ENCODE measurements at places on chromosomes 13 and 19.

DNA sequence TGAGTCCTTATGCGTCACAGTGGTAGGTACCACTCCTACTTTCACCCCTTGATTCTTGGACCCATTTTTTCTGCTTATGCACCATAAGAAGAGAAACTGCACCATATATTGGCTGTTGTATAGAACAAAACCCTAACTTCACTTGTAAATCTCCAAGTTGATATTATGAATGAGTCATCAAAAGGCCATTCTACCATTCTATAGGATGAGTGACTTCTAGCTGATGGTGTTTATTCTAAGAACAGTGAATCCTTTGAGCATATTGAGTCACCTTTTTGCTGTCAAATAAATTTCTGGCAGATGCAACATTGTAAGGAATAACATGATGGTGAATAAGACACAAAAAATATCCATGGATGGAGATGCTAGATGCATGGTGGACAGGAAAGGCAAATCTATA, 57.7 kb downstream of the POLR1D start:
- no peak for DNase-seq

DNA sequence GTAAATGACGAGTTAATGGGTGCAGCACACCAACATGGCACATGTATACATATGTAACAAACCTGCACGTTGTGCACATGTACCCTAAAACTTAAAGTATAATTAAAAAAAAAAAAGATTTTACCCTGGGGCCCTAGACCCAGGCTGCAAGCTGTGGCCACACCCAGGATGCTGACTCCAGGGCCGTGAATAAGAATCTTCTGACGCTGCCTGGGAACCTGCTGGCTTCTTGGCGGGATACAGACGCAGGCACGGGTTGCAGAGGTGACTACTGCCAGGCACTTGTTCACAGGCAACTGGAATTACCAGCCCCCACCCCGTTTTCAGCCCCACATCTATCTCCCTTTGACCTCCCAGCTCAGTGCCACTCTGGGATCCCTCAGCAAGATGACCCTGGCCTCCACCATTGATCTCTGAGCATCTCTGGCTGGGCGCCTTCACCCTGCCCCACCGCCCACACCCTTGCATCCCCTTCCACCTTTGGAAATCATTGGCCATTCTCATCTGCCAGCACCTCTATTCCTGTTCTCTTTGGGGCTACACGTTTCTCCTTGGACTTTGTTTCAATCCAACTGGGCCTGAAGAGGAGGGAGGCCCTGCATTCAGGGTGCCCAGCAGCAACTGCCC, 21.1 kb upstream of the CFAP97D2 start:
- DNase-seq = no peak

- peak; percentile 90 for DNase-seq
Measured at GRCh38 chr19:1360818-1361461, 22.8 kb upstream of the NDUFS7 start.

GRCh38 chr19:19544257-19544953, 6.3 kb downstream of the CILP2 start:
- no peak for DNase-seq

GRCh38 chr13:108226184-108226583, 8.0 kb downstream of the ABHD13 start:
- no peak for DNase-seq

- DNase-seq = no peak
Measured at GRCh38 chr13:97975280-97975847, 21.9 kb downstream of the IPO5 start.

GRCh38 chr13:79056706-79057105, 349.3 kb downstream of the RBM26 start:
- no peak for DNase-seq

DNA sequence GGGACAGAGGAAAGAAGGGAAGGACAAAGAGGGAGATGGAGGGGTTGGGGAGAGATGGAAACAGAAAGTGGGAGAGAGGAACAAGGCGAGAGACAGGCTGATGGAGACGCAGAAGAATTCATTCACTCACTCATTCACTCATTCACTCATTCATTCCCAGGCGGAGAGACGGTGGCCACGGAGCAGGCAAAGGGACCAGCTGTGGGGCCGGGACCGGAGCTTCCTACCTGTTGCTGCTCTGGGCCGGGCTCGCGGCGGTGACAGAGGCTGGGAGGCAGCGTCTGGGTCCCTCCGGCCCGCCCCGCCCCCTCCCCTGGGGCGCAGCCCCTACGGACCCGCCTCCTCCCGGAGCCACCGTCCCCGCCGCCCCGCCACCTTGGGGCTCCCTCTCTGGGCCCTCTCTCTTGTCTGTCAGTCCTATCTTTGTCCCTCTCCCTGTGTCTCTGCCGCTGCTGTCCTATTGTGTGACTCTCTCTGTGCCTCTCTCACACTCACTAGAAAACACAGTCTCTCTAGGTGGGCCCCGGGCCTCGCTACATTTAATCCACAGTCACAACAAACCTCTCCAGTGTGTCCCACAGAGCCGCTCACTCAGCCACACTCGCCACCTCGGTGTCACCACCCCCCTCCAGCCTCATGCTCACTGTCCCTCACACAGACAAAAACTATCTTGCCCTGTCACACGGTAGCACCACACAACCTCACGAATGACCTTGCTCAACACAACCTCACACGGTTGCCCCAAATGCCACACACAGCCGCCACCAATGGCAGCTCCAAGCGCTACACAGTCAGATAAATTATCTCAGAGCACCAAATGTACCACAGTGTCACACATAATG, at the start of gene GNG8:
Gene GNG8 (minus strand): TSS at position 283 of the 842 bp plus-strand sequence. CDS start 1,520 bp downstream, outside the sequence.
- no peak for DNase-seq

- DNase-seq = no peak
Measured at GRCh38 chr13:68304286-68304893, 1074.3 kb upstream of the PCDH9 start.

GRCh38 chr13:99208845-99209527, 8.3 kb downstream of the UBAC2 start:
- DNase-seq = peak; percentile 63

DNA sequence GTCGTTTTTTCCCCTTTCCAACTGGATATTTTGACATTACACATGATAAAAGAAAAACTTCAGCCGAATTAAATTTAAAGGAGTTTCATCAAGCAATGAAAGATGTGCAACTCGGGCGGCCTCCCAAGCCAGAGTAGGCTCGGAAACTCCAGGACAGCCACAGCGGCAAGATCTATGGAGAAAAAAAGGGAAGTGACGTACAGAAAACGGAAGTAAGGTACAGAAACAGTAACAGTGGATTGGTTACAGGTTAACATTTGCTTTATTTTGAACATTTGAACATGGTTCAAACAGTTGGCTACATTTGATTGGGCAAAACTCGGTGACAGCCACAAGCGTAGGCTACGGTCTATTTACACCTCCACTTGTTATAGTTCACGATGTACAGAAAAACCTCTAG, 30.5 kb upstream of the FAM124A start:
- no peak for DNase-seq

GRCh38 chr13:75217949-75218348, 264.0 kb downstream of the TBC1D4 start:
- no peak for DNase-seq

DNA sequence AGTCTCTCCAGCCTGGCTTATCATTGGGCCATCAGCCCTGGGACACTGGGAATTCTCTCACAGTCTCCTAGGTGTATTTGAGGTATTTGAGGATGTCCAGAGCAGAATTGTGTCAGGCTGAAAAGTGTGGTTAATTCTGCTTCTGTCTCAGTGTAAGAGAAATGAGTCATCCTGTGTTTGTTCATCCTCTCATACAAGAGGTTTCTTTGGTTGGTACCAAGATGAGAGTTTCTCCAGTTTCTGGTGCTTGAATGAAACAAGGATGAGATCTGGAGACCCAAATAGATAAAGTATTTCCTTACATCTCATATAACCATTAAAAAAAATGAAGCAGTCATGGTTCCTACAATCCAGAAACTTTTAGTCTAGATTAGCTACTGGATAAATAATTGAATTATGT, 7.7 kb downstream of the ZNF253 start:
- DNase-seq = no peak

DNA sequence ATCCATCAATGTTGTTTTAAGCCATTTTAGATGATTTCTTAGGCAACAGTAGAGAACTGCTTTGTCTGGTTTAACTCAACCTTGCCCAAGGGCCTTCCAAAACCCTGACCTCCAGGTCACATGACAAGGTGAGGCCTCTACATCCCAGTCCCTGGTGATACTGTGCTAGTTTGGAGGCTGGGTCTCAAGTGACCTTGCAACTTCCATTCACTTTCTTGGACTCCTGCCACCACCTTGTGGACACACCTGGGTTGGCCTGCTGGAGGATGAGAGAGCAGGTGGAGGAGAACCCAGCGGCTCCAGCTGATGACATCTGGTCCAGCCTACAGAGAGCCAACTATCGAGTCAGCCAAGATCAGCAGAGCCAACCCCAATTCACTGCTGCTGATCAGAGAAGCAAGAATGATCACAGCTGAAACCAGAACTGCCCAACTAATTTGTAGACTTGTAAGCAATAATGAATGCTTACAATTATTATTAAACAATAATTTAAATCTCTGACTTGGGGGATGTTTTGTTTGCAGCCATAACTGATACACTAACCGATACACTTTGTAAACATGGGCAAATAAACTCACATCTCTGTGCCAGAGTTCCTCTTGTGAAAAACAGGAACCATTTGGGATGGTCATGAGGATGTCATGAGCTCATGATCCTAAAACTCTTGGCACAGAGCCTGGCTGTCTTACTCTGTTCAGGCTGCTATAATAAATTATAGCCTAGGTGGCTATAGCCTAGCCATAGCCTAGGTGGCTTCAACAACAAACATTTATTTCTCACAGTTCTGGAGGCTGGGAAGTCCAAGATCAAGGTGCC, 11.5 kb downstream of the FAM187B start:
- DNase-seq = no peak

DNA sequence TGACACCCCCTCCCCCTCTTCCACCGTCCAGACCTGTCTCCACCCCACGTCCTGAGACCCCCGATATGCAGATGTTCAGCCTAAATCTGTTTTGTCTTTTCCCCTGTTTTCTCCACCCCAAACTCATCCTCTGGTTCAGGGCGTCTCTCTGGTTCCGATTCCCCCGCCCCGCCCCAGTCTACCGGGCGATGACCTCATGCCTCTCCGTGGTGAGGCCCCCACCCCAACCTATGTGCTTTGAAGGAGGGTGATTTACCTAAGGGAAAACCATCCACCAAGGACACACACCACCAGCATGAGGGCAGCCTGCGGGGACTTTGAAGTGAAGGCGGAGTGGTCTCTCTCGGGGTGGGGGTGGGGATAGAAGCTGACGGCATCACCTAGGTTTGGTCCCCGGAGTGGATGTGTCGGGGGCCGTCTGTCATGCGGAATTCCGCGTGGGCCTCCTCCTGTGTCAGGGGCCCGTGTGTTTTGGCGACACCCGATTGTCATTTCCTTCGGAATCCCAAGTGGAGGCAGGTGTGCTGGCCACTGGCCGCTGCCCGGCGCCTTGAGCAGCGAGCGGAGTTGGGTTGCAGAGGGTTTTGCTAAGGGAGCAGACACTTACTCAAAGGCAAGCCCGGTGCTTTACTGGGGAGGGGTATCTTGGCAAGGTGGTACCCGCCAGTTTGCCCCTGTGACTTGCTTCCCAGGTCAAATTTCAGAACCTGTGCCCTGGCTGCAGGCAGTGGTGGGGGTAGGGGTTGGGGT, 1.4 kb downstream of the FZR1 start:
- DNase-seq = no peak

DNA sequence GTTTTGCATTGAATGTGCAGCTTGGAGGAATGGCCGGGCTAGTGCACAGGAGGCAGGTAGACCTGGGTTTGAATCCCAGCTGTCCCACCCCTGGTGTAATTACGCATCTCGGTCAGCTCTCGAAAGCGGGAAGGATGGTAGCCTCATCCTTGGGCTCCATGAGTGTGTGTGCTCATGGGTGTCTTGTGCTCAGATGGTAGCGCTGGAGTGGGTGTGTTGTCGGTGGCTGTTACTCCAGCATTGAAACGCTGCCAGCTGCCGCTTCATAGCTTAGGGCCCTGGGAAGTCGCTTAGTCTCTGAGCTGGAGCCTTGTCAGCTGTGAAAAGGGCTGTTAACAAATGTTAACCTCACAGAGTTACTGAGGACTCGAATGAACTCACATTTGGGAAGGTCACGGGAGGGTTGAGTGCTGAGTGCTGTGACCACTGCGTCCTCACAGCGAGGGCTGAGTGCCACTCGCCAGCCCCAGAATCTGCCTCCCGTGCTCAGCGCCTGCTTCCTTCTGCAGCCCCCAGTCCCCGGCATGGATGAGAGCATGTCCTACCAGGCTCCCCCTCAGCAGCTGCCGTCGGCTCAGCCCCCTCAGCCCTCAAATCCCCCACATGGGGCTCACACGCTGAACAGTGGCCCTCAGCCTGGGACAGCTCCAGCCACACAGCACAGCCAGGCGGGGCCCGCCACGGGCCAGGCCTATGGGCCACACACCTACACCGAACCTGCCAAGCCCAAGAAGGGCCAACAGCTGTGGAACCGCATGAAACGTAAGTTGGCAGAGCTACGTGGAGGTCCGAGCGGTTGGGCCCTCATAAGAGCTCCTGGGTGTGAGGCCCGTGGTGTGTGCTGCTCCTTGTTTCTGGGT, 5.2 kb downstream of the LENG8 start:
- DNase-seq = no peak

DNA sequence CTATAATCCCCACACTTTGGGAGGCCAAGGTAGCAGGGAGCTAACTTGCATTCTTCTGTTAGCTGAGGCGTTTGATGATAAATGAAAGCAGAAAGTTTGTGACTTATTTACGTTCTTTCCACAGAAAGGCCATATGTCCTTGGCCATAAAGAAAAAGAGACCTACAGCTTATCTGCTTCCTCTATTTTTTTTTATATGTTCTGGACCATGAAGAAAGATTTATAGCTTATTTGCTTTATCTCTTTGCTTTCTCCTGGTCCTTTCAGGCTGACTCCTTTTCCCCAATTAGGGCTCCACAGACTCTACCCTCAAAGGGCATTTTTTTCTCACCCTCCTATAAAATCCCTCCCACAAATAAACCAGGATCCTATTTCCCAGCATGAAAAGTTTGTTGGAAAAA, 1.5 kb upstream of the ZNF616 start:
- DNase-seq = no peak

- peak; percentile 82 for DNase-seq
Measured at GRCh38 chr19:32178956-32179355, 166.5 kb upstream of the ZNF507 start.

- no peak for DNase-seq
Measured at GRCh38 chr13:100333141-100333540, 244.2 kb downstream of the PCCA start.

GRCh38 chr19:54644056-54644455, 13.8 kb downstream of the LILRB1 start:
- peak; percentile 48 for DNase-seq

DNA sequence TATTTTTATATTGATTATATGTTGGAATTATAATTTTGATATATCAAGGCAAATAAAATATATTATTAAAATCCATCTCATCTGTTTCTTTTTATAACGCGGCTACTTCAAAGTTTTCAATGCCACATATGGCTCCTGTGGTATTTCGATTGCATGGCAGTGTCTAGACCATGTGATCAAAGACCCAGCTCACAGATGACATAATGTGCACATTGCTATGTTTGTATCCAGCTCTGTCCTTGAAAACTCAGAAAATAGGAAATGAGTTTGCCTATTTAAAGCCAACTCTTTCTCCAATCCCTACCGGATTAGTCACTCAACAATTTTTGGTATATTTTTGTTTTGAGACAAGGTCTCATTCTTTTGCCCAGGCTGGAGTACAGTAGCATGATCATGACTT, 26.2 kb downstream of the TMTC4 start:
- no peak for DNase-seq

- DNase-seq = no peak
Measured at GRCh38 chr19:42330241-42330711, 4.8 kb downstream of the MEGF8 start.

GRCh38 chr19:35519291-35519690, 5.8 kb upstream of the DMKN start:
- no peak for DNase-seq

GRCh38 chr19:6259312-6259861, 20.4 kb downstream of the MLLT1 start:
- no peak for DNase-seq

Measured in osteocyte (in vitro differentiated cells).